Right lung (tissue), 10 donors: ENCODE measurements at places on chromosomes 13 and 19. TPM values are rescaled to one million over a fixed set of nuclear protein-coding genes. Genes with fewer than 3 reads are reported as not detected.

PTGER1 gene
- 8.8 TPM for polyA plus RNA-seq

DNA sequence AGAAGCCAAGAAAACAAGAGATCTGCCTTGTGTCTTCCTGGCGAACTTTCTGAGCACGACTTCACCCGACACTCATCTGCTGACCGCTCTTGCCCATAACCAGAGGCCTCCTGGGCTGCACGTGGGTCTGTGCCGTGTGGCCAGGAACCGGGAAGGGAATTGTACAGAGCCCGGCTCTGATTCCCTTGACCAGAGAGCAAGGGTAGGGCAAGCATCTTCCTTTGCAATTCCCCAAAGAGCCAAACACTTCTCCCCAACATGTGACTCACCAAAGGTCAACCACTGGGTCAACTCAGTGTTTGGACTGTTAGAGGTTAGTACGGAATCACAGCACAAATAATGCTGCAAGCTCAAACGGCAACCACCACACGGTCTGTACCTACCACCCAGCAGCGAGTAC, 48.9 kb downstream of the KLF2 start:
- no peak for DNase-seq

DNA sequence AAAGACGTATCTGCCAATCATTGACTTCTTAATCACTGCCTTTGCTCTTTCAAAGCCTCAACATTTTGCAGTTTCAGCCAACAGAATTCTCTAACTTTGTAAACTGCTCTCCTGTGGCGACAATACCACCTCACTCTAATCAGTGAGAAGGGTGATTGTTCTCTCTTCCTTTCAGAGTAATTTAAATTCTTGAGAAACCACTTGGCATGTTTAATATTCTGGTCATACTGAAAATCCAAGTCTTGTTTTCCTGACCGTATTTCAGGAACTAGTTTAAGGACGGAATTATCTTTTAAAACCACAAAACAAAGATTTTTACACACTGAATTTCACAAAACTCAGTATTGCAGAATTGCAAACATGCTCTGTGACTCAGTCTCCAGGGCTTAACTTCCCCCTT, 5.2 kb upstream of the CDC16 start:
- no peak for DNase-seq

DNA sequence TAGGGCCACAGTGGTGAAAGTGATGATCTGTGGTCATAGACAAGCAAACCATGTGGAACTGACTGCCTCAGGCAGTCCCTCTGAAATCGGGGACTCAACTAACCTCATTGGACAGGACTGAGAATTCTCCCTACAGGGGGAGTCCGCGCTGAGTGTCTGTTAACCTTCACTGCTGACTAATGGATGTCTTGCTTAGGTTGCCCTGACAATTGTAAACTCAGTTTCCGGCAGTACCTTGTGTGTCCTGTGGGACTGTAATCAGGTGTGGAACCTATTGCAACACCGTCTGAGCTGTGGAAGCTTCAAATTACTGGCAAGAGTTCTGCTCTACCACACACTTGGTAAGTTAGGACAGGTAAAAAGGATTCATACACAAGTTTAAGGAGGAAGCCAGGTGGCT, 21.8 kb downstream of the ZNF77 start:
- DNase-seq: no peak
